ENCODE measurements at places on chromosomes 4 and X.

GRCh38 chr4:174120446-174121295, 162.8 kb downstream of the FBXO8 start:
- peak; percentile 41 for DNase-seq

DNA sequence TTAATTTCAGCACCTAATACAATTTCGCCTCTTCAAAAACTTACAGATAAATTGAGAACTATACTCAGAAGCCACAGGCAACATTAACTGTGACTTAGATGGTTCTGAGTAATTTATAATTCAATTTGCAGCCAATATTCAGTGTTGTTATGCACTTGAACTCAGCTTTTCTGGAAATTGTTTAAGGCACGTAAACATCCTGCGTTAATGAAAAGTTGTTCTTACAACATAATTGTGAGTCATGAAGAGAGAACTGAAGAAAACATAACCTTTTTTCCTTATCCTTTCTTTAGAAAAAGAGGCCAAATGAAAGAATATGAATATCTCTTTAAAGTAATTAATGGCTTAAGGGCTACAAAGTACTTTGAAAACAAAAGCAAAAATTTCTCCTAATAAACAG, 16.6 kb upstream of the H2AZ1 start:
- no peak for DNase-seq

GRCh38 chr4:25481648-25482047, 104.6 kb downstream of the ANAPC4 start:
- no peak for DNase-seq

DNA sequence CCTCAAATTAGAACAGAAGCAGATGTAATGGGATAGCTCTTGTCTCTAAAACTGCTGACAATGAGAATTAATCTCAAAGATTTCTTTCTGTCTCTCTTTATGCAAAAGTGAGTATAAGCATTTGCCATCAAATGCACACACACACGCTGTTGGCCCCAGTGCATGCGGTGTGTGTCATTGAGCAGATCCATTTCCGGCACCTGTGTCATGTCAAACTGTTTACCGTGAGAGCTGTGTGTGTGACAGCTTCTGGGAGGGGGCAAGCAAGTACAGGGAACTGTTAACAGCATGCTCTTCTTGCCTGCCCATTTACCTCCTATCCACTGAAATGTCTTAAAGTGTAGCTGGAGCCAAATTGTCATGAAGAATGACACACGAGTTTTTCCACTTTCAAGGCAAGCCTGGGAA, 297.9 kb upstream of the FAT4 start:
- no peak for DNase-seq

GRCh38 chr4:76723924-76724323, 174.0 kb downstream of the SOWAHB start:
- no peak for DNase-seq

DNA sequence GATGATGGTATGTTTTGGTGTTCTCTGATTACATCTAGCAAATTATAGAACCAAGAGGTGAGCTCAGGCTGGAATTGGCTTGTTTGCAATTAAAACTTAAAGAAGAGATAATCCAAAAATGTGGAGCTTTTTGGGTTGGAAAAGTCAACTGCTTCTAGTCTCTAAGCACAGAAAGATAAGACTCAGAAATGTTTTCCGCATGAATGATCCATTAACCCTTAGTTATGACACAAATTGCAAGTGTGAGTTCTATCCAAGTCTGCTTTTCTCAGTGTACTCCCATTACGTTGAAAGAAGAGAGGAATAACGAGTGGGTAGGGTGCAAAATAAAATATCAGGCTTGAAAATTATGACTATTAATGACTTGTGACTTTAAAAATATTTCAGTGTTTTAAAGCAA, 38.5 kb downstream of the HPGD start:
- no peak for DNase-seq

DNA sequence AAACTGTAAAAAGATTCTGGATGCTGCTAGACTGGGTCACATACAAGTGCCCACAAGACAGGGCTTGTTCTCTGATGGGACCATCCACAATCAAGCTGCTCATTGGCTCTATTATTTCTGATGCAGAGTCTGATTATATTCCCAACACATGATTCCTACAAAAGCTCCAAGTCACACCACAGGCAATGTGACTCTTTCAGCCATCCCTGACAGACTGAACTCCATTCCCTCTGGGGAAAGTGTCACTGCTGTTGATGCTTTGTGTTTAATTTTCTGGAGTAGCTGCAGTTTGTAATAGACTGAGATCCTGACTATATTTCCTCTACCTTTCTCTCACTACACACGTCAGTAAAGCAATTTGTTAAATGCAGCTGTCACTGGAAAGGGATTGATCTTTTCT, 55.4 kb upstream of the BCLAF3 start:
- DNase-seq, result no peak

DNA sequence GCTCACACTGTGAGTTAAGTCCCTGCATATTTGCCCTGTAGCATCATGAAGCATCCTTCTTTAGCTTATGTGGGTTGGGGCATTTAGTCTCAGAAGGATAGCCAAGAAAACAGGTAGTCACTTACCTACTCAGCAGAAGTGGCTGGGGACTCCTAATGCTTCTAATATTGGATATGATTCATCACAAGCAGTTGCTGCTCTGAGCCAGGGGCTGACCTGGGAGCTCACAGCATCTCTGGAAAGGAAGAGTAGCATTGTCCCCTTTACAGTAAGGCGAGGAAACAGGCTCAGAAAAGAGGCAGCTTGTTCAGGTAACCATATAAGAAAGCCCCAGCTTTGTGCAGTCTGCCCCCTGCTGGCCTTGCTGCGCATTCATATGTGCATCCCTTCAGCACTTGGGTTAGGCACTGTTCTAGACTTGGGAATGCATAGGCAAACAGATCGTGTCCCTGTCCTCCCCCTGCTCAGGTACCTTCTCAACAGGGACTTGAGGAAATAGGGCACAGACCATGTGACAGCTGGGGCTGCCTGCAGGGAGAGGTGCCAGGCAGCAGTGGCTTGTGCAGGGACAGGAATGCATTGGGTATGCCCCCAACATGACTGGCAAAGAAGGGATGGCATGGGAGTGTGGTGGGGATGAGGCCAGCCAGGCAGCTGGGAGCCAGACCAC, 35.7 kb upstream of the TBC1D14 start:
- peak; percentile 81 for DNase-seq

DNA sequence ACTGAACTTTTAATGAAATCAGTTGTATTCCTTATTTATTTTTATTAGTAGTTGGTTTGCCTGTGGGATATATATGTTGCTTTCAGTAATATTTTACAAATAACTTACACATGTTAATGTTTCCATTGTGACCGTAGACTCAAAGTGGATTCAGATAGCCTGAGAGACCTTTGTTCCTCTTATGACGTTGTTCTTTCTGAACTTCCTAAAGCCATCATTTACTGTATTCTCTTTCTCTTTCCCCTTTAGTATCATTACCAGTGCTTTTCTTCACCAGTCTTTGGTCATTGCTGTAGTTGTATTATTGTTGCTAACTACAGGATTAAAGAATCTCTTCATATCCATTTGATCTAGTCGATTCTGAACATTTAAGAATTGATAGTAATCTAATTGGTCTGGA, 4.3 kb downstream of the STIM2 start:
- no peak for DNase-seq

DNA sequence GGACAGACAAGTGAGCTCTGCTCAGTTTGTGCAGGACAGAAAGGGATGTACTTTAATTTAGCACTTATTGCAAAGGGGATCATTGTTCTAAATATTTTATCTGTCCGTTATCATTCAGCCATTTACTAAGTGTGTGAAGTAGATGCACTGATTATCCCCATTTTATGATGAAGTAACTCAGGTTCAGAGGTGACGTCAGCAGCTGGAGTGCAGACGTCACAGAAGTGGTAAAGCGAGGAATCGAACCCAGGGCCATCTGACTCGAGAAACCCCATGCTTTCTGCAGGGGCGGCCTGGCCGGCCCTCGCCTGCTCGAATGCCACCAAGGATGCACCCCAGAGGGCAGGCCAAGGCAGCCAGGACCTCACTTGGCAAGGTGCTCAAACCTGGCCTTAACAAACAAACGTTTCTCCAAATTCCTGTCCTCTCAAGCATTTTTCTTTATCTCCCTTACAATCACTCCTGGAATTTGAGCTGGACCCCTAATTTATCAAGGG, 75.0 kb downstream of the DCTD start:
- no peak for DNase-seq

- DNase-seq, result no peak
Observed at GRCh38 chrX:9522378-9523155, 57.7 kb downstream of the TBL1X start.

DNA sequence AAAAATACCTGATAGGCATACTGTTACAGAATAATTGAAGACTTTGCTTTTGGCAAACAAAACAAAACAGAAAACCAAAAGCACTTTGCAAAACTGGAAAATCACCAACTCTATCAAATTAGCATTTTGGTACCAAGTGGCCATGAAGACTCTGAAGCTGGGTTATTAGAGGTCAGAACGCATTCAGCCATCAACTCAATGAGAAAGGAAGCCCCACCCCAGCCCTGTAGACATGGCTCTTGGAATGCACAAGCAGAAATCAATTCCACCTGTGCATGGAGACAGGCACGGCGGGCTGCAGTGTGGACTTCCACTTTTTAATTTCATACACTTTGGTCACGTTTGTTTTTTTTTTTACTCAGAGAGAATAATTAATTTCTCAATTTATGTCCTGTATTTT, 93.6 kb upstream of the DHX15 start:
- DNase-seq, result no peak

DNA sequence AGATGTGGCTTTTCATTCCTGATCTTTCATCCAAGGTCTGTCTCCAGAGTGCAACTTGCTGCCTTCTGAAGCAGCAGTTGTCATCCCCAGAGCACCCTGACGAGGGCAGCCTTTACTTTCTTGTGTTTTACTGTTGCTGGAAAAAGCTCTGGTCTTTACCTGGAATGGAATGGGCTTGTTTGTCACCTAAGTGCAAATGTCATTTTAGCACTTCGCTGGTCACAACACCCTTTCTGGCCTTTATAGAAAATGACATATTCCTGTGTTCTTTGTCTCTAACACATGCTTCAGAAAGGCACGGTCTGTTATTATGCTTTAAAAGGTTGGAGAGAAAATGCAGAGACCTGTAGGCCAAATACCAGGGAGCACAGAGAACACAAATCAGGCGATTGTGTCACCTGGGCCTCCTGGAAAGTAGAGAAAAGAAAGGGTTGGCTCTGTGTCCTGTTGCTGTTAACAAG, 332.7 kb upstream of the IGFBP7 start:
- peak; percentile 76 for DNase-seq

- no peak for DNase-seq
Observed at GRCh38 chr4:145199051-145199716, 18.8 kb upstream of the OTUD4 start.

GRCh38 chr4:112938461-112939058, 110.9 kb upstream of the ANK2 start:
- no peak for DNase-seq

DNA sequence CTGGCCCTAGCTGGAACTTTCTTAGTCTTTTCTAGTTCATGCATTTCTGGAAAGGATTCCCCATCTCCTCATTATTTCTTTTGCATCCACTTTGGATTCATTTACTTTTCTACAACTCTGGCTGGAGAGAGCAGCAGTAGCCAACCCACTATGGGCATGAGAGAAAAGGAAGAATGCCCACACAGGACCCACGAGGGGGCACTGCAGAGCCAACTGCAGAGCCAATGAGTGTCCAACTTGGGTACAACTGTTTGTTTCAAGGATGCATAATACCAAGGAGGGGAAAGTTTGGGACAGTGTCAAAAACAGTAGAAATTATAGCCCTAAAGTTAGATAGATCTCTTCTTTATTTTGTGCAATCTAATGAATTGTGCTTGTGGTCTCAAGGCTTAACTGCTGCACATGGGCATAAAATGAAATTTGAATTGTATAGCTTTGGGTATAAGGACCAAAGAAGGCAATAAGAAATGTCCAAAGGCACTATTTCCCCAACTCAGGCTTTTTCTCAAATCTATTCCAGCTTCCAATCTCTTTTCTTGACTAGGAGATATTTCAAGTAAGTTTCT, 230.6 kb downstream of the NSUN7 start:
- no peak for DNase-seq

DNA sequence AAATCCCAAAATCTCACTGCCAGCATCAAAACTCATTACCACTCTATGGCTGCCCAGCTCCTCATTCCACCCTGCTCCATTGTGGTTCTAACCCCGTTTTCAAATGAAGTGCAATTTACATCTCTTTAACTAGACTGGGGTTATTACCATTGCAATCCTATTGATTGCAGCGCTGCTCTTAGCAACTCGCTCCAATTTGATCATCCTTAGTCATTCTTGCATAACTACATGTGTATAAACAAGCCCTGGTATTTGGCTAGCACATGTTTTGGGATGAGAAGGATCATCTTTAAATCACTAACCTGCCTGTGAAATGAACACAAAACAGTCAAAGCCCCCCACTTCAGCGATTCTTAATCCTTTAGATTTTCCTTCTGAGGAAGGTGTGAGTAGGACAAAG, 340.1 kb upstream of the PPARGC1A start:
- DNase-seq, result no peak

GRCh38 chr4:55673424-55673823, 37.3 kb upstream of the NMU start:
- DNase-seq, result no peak

- DNase-seq, result peak; percentile 16
Observed at GRCh38 chr4:77473509-77473908, 132.1 kb upstream of the CXCL13 start.

GRCh38 chr4:55127053-55127452, 1.7 kb upstream of the KDR start:
- DNase-seq, result no peak

GRCh38 chr4:1970926-1971325, 37.8 kb downstream of the NELFA start:
- DNase-seq, result no peak

- no peak for DNase-seq
Observed at GRCh38 chr4:138609943-138610350, 367.8 kb upstream of the SLC7A11 start.

DNA sequence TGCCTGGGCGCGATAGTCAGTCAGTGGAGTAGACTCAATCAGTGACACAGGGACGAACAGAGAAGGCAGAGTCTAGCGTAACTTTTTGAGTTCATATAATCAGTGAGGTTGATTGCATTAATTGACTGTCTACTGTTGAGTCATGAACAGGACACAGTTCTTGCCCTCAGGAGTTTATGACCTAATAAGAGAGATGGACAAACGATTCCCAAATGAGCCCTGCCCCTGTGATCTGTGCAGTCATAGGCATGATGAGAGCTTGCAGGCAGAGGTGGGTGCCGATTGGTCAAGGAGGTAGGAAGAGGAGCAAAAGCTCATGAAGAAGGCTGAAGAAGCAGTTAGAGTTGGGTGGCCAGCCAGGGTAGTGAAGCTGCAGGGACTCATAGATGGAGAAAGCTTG, 57.1 kb downstream of the ADD1 start:
- DNase-seq, result no peak

DNA sequence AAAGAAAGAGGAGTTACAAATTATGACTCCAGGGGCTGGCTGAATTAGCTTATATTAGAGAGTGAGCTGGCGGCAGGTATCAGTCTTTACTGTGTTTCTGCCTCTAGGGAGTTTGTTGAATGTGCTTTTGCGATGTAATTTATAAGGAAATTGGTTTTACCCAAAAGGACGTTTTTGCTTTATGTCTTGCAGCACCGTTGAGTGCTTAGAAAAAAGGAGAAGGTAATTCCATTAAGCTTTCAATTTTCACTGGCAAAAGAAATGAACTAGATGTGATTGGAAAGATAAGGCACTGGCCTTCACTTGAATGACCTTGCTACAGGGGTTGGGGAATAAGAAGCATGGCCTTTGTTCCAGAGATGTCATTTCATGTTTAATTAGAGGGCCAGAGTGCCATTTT, 74.9 kb upstream of the CBR4 start:
- DNase-seq, result no peak
